SK-N-SH (cell line): ENCODE measurements at places on chromosomes 12 and 14.

DNA sequence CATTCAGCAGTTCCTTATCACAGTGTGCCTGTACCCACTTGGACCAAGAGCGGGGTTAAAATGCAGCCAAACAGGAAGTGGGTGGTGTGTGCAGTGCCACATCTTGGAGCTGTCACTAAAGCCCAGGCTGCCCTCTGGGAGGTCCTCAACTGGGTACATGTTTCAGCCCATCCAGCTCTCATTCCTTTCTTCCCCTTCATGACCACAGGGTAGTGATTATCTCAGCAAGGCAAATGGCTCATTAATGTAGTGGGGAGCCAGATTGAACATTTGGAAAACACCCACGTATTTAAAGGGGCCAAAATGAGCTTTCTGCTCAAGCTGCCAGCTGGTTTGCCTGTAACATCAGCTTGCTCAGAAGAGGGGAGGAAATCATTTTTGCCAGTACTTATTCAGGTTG is 210.8 kb upstream of the BTG1 start:
- DNase-seq: no peak

DNA sequence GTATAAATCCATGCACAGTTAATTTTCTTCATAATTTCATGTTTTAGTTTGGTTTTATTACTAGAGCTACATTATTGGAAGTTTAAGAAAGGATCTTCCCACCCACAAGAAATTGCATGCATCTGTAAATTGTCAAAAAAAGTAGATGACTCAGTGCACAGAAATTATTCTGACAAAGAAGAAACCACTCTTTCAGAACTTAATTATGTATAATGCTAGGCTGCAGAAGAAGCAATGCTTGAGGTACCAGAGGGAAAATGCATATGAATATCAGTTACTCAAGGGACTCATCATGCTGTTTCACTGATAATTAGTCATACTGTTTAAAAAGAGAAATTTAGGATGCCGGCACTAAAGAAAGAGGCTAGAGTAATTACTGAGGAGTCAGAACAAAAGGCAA is 147.0 kb downstream of the SLC16A7 start:
- DNase-seq: no peak

DNA sequence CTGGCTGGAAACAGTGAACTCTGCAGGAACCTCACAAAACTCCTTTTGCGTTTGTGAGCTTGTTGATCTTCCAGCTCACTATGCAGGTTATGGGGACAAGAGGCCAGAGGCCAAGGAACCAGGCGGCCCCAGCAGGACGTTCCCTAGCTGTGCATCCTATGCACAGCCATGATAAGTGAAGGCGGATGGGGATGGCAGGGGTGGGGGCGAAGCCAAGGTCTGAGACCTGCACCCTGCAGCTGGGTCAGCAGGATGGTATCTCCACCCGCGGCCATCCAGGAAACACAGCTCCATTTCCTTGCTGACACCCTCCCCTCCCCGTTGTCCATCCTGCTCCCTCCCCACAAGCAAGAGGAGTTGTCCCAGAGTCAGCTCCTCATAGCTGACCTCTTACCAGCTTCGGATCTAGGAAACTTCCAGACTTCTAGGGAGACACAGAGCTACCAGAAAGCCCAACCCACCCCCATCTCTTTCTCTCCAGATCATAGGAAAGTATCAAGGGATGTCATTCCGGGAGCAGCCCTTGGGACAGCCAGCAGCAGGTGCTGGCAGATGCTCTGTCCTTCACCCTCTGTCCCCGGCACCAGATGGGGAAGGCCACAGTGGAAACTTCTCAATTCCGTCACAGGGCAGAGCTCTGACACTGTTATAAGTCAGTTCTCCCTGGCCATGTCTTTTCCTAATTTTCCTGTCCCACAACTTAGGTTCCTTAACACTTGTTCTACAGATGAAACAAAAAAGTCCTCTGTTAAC is 9.4 kb downstream of the ZBTB39 start:
- no peak for DNase-seq

GRCh38 chr12:102702447-102703114 is 214.5 kb downstream of the PAH start:
- peak; percentile 48 for DNase-seq

- DNase-seq: no peak
Measured at GRCh38 chr12:32116897-32117296, 10.2 kb downstream of the BICD1 start.

DNA sequence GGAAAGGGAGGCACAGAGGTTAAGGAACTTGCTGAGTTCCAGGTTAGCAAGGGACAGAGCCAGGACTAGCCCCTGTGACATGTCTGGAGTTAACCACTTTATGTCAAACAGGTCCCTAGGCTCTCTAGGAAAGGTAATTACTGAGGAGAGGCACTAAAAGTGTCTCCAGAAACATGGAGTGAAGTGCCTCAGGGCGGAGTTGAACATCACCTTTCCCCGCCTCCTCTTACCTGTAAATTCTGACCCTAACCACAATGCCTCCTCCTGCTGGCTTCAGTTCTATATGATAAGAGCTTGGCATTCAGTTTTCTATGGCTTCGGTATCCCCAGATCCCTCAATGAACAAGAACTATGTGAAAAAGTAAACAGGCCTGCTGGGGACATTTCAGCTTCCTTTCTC is 18.1 kb downstream of the RPH3A start:
- no peak for DNase-seq

GRCh38 chr12:105281694-105282049 is 45.7 kb upstream of the APPL2 start:
- DNase-seq: no peak

GRCh38 chr12:51205350-51205749 is 12.5 kb downstream of the POU6F1 start:
- DNase-seq: no peak

GRCh38 chr12:116959845-116960514 is 49.2 kb downstream of the FBXW8 start:
- DNase-seq: peak; percentile 58

- peak; percentile 3 for DNase-seq
Measured at GRCh38 chr14:77145975-77146740, 4.6 kb upstream of the ZDHHC22 start.

GRCh38 chr12:125989696-125990095 is 924.5 kb downstream of the AACS start:
- DNase-seq: no peak

DNA sequence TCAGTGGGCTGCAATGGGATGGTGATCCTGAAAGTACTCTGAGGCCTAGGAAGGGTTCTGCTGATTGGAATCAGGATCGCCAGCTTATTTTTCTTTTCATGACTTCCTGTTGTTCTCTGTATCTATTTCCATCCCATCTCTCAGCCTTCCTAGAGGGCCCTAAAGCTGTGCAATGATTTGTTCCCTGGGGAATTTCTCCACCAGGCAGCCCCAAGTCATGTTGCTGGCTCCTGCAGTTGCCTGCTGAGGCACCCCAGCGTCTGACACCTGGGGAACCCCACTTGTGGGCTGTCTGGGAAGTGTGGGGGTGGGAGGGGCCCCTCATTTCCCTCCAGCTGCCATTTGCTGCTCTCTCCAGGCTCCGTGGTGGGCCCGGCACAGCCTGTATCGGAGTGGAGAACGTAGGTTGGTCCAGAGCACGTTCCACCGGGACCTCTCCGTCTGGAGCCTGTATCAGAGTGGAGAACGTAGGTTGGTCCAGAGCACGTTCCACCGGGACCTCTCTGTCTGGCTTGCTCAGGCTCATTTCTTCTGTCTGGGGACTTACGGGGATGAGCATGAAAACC is 138.3 kb downstream of the TSPAN9 start:
- DNase-seq: no peak

- no peak for DNase-seq
Measured at GRCh38 chr14:71713451-71713850, 218.8 kb upstream of the RGS6 start.

GRCh38 chr12:120169946-120170345 is 24.6 kb downstream of the GCN1 start:
- no peak for DNase-seq

DNA sequence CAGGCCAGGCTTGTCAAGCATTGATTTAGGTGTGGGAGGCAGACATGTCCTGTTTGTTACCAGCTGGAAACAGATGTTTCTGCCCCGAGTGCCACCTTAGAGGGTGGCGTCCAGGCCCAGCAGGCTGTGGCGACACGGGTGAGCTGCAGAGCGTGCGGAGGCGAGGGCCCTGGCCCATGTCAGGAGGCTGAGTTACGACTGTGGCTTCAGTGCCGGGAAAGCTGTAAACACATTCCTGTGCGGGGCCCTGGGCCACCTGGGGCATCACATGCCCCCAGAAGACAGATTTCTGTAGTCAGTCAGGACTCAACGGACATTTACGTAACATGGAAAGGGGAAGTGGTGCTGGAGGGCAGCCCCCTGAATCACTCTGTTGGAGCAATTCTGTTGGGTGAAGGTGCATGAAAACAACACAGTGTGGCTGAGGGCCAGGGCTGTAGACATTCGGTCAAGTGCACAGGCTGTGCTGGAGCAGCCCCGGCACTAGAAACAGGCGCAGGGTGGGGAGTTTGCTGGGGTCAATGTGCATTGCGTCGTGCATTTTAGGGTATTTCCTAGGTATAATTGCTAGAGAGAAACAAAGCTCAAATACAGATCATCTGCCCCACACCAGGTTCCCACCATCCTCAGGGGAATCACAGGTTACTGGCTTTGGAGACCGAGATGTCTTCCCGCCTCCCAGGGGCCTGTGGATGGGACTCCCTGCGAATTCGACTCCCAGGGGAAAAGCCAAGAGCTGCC is 291.8 kb downstream of the TMEM121 start:
- no peak for DNase-seq

DNA sequence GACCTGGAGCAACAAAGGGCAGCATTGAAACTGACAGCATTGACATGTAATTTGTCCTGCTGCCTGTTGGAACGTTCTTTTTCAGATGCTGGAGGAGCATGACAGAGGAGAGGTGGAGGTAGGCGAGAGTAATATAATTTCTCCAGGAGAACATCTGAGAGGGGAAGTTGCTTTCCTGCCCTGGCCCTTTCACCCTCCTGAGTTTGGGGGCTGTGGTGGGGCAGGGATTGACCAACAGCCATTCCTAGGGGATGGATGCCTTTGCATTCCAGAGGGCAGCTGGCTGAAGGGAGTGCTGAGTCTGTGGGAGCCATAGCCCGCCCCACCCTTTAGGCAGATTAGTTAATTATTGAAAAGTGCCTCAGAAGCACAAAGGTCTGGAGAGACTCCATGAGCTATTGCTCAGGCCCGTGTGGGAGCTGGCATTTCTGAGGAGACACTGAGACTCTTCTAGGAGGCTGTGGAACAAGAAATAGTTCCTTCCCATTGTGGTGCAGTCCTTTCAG is 73.5 kb downstream of the ARF6 start:
- DNase-seq: no peak

GRCh38 chr14:69720912-69721311 is 46.0 kb upstream of the SRSF5 start:
- DNase-seq: no peak

- DNase-seq: no peak
Measured at GRCh38 chr12:110720516-110720915, 22.2 kb downstream of the PPP1CC start.

DNA sequence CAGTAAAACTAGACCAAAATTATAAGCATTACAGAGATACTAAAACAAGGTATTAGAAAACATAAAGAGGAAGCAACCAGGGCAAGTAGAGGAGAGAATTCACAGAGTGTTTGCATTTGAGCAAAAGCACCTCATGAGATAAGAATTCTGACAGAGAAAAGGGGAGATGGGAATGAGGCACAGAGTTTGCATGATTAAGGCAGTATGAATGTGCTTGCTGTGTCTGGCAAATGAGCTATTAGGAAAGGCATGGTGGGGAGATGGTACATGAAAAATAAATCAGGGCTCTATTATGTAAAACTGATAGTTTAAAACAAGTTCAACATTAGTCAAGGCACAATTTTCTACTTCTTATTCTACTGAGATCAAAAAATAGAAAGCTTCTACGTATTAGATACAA is 23.1 kb downstream of the GARIN6 start:
- no peak for DNase-seq

DNA sequence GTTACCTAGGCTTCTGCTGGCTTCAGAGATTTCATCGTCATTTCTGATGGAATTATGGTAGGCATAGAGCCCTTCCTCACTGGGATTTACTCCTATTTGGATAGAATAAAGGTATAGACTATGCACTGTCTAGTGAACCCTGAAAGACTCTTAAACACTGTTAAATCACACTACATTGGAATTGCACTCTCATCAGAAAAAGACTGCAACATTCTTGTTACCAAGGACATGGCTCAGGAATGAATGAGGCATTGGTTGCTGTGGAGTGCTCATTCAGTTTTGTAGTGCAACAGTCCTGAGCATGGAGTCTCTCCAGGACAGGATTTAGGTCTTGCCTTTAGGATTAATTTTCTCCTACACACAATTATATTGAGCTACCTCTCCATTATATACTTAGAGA is 483.0 kb downstream of the NRXN3 start:
- no peak for DNase-seq

DNA sequence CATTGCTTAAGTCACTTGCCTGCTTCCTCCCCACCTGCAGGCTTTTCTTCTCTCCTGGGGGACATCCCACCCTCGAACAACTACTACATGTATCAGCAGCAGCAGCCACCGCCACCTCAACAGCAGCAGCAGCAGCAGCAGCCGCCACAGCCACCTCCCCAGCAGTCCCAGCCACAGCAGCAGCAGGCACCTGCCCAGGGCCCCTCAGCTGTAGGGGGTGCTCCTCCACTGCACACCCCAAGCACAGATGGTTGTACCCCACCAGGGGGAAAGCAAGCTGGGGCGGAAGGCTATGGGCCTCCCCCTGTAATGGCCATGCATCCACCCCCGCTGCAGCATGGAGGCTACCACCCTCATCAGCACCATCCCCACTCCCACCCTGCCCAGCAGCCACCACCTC is 15.3 kb downstream of the FOXJ2 start:
- no peak for DNase-seq

GRCh38 chr12:95470300-95470699 is 3.7 kb upstream of the METAP2 start:
- no peak for DNase-seq

DNA sequence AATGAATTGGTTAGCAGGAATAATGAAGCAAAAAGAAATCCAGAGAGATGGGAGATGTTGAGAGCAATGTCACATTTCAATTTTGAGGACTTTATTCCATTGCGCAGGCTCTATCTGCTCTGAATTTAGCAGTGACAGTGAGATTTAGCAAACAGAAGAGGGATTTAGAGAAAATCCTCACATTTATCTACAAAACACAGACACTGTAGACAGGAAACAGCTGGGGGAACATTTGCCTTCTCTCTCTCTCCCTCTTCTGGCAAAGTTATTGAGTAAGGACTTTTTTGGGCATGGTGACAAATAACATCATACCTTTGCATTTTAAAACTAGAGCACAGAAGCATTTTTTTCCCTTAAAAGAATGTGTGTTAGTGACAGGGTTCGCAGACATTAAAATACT is at the start of gene IGF1:
Gene IGF1 (minus strand): TSS at position 158 of the 400 bp plus-strand sequence. CDS start 182 bp downstream, outside the sequence.
- DNase-seq: no peak

DNA sequence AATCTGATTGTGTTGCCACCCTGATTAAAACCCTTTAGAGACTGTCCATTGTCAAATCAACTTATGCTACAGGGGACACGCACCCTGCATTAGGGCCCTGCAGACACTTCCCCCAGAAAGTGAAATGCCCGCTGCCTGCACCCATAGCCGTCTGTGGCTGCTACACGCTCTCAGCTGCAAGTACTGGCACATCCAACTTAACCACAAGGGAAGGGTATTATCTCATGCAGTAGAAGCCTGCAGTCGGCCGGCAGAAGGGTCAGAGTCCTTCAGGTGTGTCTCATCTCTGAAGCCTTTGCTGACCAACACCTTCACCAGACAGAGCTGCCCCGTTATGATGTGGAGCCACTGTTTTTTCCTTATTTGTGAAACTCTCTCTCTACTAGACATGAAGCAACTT is 20.8 kb downstream of the CFAP251 start:
- DNase-seq: no peak

- no peak for DNase-seq
Measured at GRCh38 chr14:103517174-103517566, 5.5 kb downstream of the CKB start.

- DNase-seq: peak; percentile 4
Measured at GRCh38 chr12:29610473-29611170, 113.1 kb upstream of the OVCH1 start.
